ENCODE measurements at places on chromosomes 2 and 18. TPM values are rescaled to one million over a fixed set of nuclear protein-coding genes. Genes with fewer than 3 reads are reported as not detected.
A peak's percentile ranks its signal among the peaks of the same experiment; 100 is the strongest.

Gene MZT2A
- 89.5 TPM for polyA plus RNA-seq

Gene MRPL53
- polyA plus RNA-seq = 40.8 TPM

Gene TXNDC2
- polyA plus RNA-seq = 0.14 TPM

Gene CHRND
- 0.38 TPM for polyA plus RNA-seq

DNA sequence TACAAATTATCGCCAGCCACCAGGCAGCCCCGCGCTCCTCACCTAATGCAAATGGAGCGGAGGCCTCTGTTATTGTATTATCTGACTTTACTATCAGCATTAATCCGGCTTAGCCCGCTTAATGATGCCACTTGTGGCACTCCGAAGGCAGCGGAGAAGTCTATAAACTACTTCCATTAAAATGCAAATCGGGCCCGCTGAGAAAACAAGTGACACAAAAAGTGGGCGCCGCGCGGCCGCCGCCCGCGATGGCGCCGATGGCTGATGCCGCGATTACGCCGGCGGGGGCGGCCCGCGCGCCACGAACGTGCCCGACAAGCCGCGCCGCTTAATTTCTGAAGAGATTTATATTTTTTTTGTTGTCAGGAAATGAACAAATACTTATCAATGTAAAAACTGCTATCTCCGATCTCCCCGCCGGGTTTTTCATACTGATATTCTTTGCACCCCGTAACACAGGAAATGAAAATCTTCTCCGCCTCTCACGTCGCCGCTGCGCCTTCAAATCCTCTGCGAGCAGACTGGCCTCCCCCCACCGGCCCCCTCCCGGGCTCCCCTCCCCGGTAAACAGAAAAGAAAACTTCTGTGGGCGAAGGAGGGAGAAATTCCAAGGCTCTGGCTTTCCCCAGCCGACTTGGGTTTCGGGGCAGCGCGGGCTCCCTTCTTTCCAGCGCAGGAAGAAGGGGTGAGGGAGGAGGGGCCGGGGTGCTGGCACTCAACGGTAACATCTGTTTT lies 221.8 kb downstream of the INSIG2 start:
- DNase-seq = no peak

- DNase-seq = no peak
Observed at GRCh38 chr2:14297340-14297739, 335.2 kb upstream of the LRATD1 start.

DNA sequence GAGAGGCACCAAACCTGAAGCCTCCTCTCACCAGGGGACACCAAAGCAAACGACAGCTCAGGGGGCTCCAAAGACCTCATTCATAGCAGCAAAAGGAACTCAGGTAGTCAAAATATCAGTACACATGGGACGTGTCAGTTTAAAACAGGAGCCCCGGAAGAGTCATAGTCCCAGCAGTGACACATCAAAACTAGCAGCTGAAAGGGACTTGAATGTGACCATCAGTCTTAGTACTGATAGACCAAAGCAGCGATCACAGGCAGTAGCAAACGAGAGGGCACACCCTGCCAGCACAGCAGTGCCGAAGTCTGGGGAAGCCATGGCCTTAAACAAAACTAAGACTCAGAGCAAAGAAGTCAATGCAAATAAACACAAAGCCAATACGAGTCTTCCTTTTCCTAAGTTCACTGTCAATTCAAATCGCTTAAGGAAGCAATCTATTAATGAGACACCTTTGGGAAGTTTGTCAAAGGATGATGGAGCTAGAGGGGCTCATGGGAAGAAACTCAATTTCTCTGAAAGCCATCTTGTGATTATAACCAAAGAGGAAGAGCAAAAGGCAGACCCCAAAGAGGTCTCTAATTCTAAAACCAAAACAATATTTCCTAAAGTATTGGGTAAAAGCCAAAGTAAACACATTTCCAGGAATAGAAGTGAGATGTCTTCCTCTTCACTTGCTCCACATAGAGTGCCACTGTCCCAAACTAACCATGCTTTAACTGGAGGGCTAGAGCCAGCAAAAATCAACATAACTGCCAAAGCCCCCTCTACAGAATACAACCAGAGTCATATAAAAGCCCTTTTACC lies 1.2 kb downstream of the GALNT5 start:
- no peak for DNase-seq

- no peak for DNase-seq
Observed at GRCh38 chr18:7645756-7646155, 78.6 kb downstream of the PTPRM start.

DNA sequence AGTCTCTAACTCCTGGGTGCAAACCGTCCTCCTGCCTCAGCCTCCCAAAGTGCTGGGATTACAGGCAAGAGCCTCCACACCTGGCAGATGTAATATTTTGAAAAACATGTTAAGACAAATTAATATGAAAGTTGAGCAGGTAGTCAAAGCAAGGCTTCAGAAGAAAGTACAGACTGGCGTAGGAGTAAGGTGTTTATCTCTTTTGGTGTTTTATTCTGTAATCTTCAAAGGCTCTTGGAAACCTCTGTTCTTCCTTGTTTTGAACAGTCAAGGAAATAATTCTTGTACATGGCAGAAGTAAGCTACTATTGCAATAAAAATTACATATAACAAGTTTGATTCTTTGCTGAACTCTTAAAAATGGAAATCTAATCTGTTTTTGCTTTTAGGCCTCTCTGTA lies 5.3 kb downstream of the RNF138 start:
- no peak for DNase-seq

GRCh38 chr2:174815526-174815925 lies 51.3 kb upstream of the CHRNA1 start:
- no peak for DNase-seq

DNA sequence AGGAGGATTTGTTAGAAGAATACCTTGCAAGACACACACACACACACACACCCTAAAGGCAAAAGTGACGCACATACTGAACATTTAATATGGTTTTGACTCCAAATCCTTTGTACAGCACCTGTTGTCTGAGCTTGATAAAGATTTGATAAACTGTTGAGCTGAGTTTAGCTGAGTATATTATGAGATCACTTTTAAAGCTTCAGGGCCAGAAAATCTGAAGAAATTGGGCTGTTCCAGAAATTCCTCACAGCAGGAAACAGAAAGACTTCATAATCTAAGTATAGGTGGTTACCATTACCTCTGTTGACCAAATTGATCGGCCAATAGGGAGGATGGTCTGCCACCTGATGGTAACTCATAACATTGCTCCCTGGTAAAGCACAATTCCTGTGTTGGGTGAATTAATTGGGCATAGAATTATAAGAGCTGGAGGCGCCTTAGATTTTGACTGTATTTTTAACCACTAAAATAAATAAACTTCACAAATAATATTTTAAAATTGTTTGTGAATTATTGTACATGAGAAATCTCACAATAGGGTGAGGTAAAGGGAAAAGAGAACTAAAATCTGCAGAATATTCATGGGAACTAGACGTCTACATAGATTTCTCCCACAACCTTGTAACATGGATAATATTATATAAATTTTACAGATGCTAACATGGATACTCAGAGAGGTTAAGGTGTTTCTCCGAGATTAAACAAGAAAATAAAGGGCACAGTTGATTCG lies 21.8 kb upstream of the RPIA start:
- DNase-seq = no peak

- DNase-seq = no peak
Observed at GRCh38 chr2:240501531-240501991, 56.2 kb downstream of the ANKMY1 start.

DNA sequence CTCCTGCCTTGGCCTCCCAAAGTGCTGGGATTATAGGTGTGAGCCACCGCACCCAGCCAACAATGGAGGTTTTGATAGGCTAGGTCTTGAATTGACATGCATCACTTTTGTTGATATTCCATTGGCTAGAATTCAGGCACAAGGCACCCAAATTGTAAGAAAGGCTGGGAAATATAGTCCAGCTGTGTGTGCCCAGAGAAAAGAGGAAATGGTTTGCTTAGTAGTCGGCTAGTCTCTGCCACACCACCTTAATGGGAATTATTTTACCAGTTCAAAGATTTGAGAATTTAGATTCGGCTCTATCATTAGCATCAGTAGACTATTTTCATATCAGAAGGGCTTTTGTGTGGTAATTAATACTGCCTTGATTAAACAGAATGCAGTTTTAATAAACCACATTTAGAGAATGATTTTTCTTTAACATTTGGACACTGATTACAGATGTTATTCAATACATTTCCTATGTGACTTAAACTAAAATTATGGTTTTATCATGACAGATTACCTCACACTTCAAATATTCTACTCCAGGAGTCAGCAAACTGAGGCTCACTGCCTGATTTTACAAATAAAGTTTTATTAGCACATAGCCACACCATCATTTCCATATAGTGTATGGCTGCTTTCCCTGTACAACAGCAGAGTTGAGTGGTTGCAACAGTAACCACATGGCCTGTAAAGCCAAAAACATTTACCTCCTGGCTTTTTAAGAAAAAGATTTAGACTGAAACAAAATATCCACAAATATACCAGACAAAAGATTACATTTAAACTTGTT lies 27.4 kb downstream of the DBI start:
- no peak for DNase-seq

GRCh38 chr2:220068846-220069245 lies 441.4 kb downstream of the SLC4A3 start:
- no peak for DNase-seq

GRCh38 chr2:168849610-168850009 lies 40.6 kb downstream of the SPC25 start:
- peak; percentile 13 for DNase-seq

DNA sequence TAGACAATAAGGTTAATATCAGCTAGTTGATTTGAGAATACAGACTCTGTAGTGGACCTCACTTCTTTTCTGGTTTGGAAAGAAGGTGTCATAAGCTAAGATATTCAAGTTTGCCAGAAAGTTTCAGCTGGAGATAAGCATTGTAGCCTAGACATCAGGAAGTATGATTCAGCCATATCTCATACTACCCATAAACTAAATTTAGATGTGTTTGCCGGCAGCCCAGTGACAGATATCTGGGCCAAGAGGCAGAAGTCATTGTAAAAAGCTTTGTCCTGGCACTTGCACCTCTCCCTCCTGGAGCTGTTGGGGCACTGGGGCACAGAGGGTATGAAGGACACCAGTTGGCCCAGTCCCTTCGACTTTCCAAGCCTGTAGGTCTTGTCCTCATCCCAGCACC lies 128.0 kb downstream of the EPHA4 start:
- no peak for DNase-seq

DNA sequence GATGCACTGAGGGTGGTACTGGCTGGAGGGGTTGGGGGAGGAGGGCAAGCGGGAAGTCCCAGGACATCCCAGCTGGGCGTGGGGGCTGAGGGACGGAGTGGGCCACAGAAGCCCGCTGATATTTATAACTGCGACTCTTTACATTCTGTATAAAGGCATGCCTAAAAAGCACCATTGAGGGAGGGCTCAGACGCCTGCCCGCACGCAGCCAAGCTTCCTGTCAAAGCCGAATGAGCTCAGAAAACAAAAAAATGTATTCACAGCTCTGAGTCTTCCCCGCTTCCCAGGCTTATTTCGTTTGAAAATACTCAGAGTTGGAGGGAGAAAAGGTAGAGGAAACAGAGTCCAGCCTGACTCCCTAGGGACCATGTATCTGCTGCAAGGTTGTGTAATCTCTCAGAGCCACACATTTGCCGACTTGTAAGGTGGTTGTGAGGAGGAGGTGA lies 170.1 kb upstream of the HAAO start:
- no peak for DNase-seq
